RCC 7860 (cell line): ENCODE measurements at places on chromosomes 6 and 20.

DNA sequence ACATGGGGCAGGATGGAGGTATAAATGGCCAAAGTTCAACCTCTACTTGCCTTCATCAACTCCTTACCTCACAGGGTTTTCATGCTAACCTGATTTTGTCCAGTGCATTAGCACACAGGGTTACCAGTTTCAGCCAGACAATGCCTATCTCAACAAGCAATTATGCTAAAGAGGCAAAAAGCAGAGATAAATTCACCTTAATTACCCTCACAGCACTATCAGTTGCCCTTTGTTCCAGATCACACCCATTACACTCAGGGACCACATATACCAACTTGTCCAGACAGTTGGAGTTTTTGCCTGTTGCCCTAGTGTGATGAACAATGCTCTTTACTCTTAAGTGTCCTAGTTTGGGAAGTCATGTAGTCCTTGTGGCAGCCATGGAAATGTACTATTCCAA lies 174.5 kb upstream of the MOCS1 start:
- DNase-seq, result no peak

GRCh38 chr6:108737594-108738546 lies 110.4 kb upstream of the ARMC2 start:
- DNase-seq, result peak; percentile 95

- no peak for DNase-seq
These were observed 5.2 kb downstream of the TBCC start for GRCh38 chr6:42740725-42741124.

DNA sequence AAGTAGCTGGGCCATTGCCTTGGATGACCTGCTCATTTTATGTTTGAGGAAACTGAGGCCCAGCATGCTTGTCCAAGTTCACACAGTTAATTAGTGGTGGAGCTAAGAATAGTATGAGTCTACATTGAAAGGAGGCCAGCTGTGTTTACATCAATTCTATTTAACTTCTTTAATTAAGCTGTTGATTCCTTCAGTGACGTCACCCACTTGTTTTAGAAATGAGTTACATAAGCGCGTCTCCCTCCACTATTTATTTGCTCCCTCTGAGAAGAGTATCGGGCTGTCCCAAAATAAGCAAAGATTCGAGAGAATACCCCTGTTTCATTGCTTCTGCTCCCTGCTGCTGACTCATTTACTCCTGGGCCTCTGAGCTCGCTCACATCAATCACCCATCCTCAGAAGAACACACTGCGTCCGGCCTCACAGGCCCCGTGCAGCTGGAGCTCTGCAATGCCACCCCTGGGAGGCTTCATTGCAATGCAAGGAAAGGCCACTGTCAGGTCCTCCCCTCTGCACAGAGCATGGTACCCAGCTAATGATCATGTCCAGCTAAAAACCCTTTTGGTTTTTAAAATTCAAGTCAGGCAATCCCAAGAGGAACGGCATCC lies 74.8 kb upstream of the BMP2 start:
- no peak for DNase-seq

GRCh38 chr6:159008656-159009288 lies 8.8 kb upstream of the RSPH3 start:
- no peak for DNase-seq

GRCh38 chr20:20363434-20363798 lies 4.5 kb upstream of the INSM1 start:
- no peak for DNase-seq

DNA sequence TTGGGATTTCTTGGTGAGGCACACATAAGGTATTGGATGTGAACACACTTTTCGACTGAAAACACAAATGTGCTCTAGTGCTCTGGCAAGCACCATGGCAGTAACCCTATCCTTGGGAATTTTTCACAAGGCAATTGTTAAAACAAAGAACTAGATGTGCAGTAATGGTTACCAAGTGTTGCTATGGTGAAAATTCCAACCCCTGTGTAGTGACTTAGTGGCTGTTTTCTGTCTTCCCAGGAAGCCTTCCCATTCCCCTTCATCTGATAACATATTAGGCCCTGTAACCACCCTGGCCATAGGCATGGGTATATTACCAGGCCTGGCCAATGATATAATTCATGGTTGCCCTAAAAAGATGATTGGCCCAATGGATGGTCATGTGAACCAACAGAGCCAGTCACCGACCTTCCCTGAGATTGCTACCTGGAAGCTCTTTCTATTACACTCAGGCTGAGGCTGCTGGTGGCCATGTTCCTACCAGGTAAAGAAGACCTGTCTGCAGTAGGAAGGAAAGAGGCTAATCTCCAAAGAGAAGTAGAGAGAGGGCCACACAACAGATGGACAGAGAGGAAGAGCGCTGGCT lies 4.1 kb downstream of the C20orf202 start:
- no peak for DNase-seq

- peak; percentile 95 for DNase-seq
These were observed 169.3 kb downstream of the BCAS1 start for GRCh38 chr20:53901064-53901463.

DNA sequence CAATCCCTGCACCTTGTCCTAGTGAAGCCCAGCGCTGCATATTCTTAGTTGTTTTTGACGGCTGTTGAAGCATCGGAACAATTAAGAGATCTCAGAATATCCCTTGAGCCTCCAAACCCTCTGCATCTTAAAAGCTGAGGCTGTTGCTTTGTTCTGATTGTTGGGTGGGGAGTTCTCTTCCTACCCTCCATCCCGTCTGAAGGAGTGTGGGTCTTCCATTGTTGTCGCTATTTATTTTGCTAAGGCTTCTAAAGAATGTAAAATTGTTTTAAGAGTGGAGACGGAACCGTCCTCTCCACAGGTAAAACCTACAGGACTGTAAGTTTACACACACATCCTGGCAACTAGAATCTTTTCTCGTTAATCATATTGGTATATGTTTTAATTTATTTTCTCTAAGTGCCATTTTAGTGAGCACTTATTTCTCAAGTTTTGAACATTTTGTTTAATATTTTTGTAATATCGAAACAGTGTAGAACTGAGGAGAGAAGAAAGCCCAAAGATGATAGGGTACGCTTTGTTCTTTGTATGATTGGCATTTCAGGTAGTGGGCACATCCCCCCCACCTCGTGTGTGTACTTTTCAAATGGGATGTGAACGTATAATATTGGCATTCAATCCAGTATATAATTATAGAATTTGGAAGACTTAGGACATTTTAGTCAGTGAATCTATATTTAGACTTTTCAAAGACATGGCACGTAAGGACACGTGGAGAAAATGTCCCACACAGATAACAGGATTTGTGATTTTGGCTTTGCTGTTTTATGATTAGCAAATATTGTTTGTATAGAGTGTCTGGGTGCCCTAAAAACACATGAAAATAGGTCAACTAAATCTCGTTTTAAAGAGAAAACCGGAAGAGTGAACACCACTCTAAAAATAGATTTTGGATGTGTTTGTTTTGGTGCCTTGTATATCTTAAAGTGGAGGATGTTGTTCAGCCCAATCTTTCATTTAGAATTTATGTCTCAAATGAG lies 1.3 kb downstream of the RNF146 start:
- DNase-seq, result no peak

DNA sequence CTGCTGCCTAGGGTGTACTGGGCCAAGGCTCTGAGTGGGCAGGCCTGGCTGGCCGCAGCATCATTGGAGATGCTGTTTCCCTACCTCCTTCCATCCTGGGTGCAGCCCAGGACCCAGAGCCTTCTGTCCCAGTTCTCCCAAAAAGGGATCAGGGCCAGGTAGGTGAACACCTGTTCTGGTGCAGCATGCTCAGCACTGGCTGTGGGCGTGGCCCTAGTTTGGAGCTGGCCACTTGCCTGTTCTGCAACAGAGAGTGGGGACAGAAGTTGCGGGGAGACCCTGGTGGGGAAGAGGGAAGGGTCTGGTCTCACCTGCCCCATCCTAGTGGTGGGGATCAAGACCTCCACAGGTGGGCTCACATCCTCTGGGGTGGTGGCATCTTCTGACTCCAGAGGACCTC lies 1.4 kb upstream of the ARMC12 start:
- DNase-seq, result no peak

DNA sequence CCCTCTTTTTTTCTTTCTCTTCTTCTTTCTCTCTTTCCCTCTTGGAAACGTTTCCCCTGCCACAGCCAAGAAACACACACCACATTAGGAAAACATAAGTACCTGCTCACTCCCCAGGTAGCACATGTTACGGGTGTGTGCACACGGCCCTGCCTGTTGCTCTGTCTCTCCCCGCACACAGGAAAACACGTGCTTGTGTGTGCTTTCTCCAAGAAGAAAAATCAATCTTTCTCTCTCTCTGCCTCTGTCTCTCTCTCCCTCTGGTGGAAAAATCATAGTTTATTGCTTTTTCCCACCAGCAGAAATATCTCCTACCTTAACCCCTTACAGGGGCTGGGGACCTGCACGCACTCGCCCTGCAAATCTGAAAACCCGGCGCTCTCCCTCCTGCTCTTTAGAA lies 102.3 kb downstream of the EDN3 start:
- no peak for DNase-seq

DNA sequence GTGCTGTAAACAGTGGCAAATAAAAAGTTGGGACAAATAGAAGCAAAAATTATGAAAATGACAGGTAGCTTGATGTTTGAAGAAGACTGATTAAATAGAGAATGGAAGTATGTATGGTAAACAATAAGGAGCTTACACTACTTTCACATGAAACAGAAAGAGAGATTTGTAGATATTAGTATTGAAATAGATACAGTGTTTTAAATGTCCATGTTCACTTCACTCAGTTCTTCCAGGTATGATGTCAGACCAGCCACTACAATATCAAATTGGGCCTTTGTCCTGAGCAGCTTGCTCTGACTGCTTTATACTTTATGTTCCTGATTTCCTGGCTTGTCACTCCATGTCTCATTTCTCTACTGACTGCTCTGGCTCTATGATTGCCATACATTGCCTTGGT lies 107.5 kb downstream of the CENPW start:
- DNase-seq, result no peak

DNA sequence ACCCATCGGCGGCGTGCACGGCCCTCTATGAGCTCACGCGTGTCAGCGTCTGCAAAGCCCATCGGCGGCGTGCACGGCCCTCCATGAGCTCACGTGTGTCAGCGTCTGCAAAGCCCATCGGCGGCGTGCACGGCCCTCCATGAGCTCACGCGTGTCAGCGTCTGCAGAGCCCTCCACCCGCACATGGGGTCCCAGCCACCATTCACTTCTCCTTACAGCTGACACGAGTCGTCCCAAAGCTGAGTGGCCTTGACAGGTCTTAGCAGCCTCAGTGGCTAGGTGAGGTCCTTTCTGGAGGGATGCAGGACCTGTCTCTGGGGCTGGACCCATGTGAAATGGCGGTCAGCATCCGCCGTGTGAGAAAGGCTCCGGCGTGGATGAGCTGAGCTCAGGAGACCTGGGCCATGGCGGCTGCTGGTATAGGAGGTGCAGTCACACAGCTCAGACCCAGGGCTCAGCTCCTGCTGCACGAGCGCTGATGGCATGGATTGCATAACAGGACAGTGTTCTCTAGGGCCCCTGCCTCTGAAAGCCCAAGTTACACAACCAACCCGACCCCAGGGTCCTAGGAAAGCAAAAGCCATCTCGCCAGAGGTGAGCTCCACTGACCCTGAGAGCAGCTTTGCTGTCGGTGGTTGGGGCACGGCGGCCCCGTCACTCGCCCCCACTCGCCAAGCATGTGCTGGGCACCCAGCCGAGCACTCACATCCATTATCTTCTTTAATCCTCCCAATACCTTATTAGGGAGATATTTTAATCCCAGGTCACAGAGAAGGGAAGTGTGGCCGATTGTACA lies 38.9 kb downstream of the DLL1 start:
- DNase-seq, result no peak

DNA sequence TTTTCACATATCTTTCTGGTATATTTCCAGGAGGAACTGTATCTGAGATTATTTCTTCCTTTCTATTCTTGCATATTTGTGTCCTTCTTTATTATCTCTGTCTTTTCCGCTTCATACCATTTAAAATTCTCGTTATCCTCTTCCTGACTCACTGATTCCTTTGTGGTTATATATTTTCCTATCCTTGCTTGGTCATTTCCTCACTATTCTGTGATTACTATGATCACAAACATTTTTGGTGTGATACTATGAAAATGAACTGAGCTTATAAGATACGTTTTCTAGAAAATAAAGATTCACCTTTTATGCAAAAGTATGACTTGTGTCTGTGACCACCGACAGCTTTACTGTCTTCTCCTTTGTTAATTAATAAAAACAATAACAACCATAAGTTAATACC lies 26.5 kb upstream of the MYCT1 start:
- DNase-seq, result no peak

DNA sequence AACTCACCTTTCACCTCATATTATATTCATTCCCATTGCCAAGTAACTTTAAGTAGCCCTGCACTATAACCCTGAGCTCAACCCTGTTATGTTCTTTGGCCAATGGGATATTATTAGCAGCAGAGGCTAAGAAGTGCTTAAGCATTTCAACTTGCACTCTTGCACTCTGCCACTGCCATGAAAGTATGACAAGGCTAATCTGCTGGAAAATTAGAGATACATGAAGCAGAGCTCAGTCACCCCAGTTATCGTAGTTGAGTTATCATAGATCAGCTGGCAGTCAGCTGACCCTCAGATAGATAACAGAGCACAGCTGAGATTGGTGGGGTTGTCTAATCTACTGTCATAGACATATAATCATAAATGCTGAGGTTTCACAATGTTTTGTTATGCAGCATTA lies 209.4 kb upstream of the RUNX2 start:
- no peak for DNase-seq

DNA sequence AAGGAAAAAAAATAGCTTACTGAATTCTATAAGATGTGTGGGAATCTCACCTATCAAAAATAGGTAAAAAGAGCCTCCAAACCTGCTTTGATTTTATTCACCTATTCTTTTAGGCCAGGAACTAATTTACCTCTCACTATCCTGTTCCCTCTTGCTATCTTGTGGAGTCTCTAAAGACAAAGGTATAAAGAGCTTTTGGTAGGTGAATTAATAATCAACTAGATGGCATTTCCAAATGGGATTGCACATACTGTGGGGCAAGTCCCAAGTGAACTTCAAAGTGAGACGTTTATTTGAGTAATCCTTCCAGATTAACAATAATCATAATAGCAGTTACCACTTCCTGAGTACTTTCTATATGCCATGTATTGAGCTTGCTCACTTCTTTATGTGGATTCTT lies 2.8 kb downstream of the FAM8A1 start:
- DNase-seq, result no peak

GRCh38 chr6:105805501-105806023 lies 280.6 kb upstream of the PRDM1 start:
- DNase-seq, result peak; percentile 44

DNA sequence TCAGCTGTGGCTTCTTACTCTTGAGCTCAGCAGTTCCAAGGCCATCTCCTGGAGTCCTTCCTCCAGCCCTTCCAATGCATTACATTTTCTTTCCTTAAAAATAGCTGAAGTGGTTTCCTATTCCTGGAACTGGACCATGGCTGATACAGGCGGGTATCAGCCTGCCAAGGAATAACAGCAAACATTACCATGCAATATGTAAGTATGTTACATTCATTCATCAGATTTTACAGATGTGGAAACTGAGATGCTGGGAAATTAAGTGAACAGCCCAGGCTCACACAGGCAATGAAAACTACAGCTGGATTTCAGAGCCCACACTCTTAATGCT lies 100.4 kb downstream of the NRN1 start:
- DNase-seq, result no peak
